ENCODE measurements at places on chromosomes 1 and 21.

DNA sequence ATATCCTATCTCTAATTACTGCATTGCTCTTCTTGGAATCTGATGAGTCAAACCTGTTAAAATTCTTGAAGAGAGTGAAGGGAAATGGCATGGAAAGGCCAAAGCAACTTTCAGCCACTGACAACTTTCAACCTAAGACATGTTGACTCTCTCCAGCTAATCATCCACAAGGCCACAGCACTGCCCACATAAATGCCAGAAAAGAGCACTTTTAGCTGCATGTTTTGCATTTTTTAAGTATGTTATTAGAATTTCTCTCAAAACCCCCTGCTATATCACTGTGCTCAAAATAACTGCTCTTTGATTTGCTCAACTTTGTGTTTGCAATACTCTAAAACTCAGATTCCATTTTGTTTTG, 352.5 kb downstream of the ADGRL2 start:
- DNase-seq, result no peak

DNA sequence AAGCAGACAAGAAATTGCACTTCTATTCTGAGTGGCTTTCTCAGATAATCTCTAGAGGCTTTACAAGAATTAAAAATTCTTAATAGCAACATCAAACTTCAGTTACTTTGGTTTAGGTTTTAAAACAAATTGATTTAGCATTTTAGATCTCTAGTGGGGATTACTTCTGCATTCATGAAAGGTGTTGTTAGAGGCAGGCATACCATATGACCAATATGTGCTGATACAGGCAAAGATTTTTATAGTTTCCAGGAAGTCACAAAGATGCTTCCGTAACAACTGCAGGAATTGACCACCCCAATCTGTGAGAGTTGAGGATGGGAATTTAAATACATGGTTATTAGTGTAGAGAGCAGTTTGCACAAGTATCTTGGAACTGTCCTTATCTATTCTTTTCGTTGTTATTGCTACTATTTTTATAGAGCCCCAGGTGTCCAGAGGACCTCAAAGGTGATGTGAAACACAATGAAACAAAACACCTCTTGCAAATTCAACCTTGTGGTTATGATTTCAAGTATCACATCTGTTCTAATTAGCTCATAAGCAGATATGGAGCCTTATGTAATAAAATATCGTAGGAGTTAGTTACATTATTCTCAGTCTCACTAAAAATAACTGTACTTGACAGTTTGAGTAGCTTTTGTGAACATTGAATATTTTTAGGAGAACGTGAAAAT, 512.7 kb upstream of the ADGRL4 start:
- no peak for DNase-seq

- peak; percentile 71 for DNase-seq
Measured at GRCh38 chr1:11499601-11500331, 20.8 kb downstream of the DISP3 start.

DNA sequence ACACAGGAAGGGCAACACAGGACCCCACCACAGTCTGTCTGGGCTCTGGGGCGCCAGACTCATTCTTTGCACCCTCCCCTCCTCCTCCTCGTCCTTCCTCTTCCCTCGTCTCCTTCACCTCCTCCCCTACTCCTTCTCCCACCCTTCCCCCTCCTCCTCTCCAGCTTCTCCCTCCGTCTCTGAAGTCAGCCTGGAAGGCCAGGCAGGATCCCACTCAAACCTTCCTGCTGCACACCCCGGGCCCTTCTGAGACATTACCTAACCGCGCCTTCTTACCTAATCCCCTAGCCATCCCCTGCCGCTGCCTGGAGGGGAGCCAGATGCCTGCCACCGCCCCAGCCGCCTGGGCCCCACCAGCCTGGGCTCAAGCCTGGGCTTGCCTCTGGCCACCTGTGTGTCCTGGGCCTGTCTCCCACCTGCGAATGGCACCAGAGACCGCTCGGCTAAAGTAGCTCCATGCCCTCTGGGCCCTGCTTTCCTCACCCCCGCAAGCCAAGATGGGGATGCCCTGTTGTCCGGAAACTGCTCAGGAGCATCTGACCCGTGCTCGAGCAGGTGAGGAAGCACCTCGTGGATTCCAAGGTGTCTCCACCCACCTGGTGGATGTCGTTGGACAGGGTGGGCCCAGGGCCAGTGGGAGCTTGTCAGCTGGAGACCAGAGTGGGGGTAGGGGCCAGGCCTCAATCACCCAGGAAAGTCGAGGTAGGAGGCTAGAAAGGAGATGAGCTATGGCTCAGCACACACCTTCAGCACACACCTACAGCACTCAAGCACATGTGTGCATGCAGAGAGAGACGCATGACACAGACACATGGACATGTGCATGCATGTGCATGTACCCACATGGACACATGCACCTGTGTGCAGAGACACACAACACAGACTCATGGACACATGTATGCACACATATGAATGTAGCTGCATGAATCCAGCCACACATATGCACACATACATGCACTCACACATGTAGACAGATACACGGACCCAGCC, 31.9 kb downstream of the WNT9A start:
- peak; percentile 15 for DNase-seq

DNA sequence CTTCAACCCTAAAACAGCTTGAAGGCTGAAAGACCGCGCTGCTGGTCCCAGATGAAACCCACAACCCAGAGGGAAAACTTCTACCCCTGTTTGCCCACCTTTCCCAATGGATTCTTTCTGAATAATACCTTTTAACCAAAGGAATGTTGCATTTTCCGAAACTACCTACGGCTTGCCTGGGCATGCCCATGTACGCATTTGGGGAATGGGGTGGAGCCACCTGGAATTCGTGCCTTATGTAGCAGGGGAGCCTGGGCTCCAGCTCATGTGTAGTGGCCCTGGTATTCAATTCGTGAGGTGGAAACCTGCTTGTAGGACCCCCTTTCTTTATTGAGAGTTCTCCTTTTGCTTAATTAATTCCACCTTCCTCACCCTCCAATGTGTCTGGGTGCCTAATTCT, 256.6 kb upstream of the RGS18 start:
- DNase-seq, result no peak

GRCh38 chr1:234722270-234722704, 112.3 kb upstream of the IRF2BP2 start:
- DNase-seq, result no peak

- DNase-seq, result no peak
Measured at GRCh38 chr1:51342591-51343206, 12.3 kb upstream of the TTC39A start.

DNA sequence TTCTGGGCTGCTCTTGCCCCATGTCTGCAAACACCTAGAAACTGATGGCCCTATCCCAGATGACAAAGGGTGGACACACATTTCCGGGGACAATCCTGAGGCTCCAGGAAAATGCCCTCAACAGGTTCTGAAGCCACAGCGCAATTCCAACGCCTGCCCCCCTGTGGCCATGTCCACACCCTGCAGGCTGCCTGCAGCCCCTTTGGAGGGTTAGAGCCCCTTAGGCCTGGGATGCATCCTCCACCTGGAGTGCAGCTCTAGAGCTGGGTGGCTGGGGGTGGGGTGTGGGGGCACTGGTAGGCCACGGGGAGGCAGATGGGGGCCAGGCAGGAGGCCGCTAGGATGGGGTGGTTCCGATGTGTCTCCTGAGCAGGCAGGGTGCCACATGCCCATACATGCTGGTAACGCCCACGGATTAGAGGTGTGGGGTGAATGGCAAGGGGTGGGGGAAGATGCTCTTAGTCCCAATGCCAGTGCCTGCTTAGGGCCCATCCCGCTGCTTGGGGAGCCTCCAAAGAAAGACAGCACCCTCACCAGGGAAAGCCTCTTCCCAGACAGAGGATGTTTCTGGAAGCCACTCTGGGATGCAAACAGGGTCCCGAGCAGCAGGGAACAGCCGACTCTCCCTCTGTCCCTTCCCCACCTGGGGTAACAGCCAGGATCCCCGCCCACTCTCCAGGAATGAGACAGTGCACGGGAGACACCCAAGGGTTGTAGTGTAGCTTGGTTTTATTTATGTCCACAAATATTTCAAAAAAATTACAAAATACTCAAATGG, 34.0 kb downstream of the SLC45A1 start:
- no peak for DNase-seq

DNA sequence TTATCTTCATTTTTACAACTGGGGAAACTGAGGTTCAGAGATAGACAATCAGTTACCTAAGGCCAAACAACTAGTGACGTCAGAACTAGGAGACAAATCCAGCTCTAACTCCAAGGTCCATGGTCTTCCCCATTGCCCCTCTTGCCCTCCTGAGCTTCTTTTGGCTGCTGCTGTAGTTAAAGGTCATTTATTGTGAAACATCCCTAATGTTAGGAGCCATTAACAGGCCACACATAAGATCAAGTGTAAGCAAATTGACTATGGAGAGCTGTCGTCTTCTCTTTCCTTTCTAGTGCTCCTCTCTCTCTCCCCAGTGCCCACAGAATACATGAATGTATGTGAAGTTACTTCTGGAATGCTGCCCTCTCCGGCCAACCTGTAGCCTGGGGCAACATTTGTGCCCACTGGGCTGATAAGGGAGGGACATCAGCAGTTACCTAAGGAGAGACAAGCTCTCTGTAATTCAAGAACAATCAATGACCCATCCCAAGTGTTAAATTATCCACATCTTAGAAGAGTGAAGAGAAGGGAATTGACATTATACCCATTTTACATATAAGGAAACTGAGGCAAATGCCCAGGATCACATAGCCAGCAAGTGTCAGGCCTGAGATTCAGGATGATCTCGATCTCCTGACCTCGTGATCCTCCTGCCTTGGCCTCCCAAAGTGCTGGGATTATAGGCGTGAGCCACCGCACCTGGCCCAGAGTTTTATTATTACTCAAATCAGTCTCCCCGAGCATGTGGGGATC, 40.1 kb downstream of the PTAFR start:
- no peak for DNase-seq

DNA sequence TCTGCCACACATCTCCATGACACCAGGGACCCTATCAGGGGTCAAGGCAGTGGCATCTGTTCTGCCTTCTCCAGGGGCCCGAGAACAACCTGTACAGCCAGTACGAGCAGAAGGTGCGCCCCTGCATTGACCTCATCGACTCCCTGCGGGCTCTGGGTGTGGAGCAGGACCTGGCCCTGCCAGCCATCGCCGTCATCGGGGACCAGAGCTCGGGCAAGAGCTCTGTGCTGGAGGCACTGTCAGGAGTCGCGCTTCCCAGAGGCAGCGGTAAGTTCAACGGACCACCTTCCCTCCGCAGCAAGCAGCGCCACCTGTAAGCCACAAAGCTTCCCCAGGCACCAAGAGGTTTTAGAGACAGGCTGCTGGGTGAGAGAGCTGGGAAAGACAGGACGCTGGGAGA, 15.9 kb downstream of the MX2 start:
- no peak for DNase-seq

- DNase-seq, result no peak
Measured at GRCh38 chr1:187513190-187513589, 684.4 kb downstream of the PLA2G4A start.

DNA sequence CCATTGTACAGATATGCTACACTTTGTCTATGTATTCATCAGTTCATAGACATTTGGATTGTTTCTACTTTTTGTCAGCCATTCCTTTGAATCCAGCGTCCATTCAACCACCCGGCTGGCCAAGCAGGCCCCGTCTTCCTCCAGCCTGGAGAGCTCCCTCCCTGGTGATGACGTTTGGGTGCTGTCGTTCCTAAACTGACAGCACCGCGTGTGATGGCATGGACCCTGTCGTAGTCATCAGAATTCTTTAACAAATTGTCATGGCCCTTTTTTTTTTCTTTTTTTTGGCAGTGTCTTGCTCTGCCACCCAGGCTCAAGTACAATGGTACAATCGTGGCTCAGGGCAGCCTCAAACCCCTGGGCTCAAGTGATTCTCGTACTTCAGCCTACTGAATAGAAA, 138.6 kb upstream of the ERRFI1 start:
- DNase-seq, result no peak

DNA sequence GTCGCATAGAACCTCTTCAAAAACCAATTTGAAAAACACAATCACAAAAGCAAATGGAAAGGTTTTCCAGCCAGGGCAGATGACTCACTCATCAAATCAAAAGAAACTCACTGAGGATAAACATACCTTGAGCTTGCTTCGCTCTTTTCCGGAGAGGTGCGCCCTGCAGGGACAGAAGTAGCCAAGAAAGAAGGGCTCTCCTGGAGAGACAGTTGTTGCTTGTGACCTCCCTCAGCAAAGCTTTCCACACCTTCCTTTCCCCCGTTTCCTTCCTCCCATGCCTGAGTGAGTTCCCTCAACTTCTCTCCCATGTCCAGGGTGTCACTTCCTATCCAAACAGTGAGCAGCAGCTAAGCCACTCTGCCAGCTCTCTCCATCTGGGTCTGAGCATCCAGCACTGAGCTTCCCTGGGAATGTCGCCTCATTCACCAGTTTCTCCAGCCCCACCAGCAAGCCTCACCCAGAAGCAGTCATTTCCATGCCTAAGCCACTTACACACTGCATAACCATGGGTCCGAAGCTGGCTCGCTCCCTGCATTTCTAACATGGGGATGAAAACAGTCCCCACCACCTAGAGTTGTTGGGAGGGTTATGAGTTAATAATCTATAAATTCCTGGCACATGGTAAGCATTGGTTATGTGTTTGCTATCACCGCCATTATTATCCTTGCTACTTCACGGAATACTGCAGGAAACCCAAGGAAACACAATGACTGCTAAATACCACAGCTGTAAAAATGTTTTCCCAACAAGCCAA, 75.0 kb downstream of the PTPN14 start:
- no peak for DNase-seq

- DNase-seq, result no peak
Measured at GRCh38 chr21:45517249-45518065, 24.8 kb downstream of the SLC19A1 start.

- no peak for DNase-seq
Measured at GRCh38 chr1:52022133-52022532, 11.5 kb downstream of the KTI12 start.

GRCh38 chr1:226424221-226425003, 16.5 kb upstream of the PARP1 start:
- DNase-seq, result peak; percentile 8

GRCh38 chr1:198107091-198107501, 49.7 kb upstream of the NEK7 start:
- DNase-seq, result no peak

- DNase-seq, result no peak
Measured at GRCh38 chr1:42179900-42180329, 15.4 kb upstream of the GUCA2A start.

GRCh38 chr1:182235604-182235951, 156.0 kb downstream of the GLUL start:
- no peak for DNase-seq

DNA sequence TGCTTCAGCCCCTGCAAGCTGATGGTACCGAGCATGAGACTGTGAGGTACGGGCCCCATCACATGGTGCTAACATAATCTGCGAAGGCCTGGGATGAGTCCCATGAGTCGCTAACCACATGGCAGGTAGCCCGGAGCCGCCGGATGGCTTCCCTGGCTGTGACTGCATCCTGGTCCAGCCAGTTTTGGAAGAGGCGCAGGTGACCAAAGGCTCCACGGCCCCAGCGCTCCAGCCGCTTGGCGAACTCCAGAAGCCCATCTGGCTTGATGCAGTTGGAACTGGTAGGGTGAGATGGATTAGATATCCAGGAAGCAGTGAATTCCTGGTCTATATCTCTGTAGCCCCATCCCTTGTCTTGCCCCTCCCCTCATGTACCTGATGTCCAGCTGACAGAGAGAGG, 24.6 kb downstream of the LRRC41 start:
- no peak for DNase-seq
